ENCODE measurements at places on chromosomes 7 and 10.

- DNase-seq = no peak
These were observed 196.4 kb downstream of the ANKRD7 start for GRCh38 chr7:118420888-118421287.

GRCh38 chr7:134058980-134059379 is 68.2 kb upstream of the LRGUK start:
- DNase-seq = no peak

DNA sequence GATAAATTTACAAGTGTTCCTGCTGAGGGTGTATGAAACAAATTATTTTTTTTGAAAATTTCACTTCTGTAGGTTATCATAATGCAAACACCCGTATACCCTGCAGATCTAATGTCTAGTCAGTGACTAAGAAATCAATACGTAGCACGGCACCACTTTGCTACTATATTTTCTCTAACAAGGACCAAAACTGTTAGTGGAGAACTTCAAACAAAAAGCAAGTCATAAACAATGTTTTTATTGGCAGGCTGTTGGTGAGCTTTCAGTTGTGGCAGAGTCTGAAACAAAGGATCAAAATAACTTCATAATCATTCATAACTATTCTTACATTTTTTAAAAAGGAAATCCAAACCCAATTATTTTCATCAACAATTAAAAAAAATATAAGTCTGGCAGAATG is 11.8 kb downstream of the SEM1 start:
- no peak for DNase-seq

DNA sequence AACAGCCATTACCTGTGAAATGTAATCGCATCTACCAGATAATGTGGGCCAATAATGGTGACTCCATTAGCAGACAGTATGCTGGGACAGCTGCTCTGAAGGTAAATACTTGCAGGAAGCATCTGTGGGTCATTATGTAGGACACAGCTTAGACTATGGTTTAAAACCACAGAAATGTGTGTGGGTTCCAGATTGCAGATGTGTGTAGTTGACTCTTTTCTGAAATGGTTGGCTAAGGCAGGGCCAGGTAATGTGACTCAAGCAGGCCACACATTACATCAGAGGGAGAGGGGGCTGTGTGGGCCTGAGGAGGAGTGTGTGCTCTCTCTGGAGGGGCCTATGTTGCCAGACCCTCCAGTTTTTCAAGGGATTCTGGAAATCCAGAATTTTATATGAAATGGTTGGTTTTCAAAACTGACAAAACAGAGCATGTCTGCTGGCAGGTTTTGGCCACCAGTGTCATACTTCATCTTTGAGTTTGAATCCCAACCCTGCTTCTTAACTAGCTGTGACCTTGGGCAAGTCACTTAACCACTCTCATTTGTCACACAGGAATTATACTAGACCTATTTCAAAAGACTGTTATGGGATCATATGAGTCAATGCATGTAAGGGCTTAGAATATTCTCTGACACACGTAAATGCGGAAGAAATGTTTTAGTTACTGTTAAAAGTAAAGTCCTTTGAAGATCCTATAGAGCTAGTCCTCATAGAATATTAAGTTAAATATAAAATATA is 64.5 kb downstream of the MCMBP start:
- DNase-seq = peak; percentile 66

- no peak for DNase-seq
These were observed 37.8 kb downstream of the SFMBT2 start for GRCh38 chr10:7373039-7373438.

DNA sequence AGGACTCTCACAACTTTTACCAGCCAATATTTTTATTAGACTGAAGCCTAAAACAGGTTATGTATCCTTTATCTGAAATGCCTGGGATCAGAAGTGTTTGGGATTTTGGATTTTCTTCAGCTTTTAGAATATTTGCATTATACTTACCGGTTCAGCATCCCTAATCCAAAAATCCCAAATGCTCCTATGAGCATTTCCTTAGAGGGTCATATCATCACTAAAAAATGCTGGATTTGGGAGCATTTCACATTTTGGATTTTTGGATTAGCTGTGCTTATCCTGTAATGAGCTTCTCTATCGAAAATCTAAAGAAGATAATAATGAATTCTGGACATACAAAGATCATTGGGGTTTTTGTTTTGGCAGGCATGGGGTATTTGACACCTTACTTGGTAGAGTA is 53.0 kb downstream of the RALA start:
- DNase-seq = no peak

GRCh38 chr10:14837757-14838581 is at the start of the genes CDNF, HSPA14 and MSANTD7:
Gene CDNF (minus strand): TSS chr10:14838037. CDS start chr10:14837946, 91 bp downstream.
Gene HSPA14 (plus strand): TSS chr10:14838306. CDS start chr10:14838403, 97 bp downstream.
Gene MSANTD7 (plus strand): TSS chr10:14838306. CDS start chr10:14842285, 3,979 bp downstream.
- peak; percentile 96 for DNase-seq

GRCh38 chr10:99809931-99810615 is 27.6 kb downstream of the ABCC2 start:
- DNase-seq = no peak

- peak; percentile 92 for DNase-seq
These were observed 26.6 kb upstream of the LMTK2 start for GRCh38 chr7:98079891-98080648.

- DNase-seq = no peak
These were observed 790.3 kb downstream of the GRM8 start for GRCh38 chr7:126462405-126462804.

GRCh38 chr7:108557191-108557590 is 12.3 kb downstream of the THAP5 start:
- no peak for DNase-seq

- DNase-seq = no peak
These were observed 59.8 kb upstream of the DNAAF5 start for GRCh38 chr7:666454-667292.

GRCh38 chr10:121667948-121668313 is 69.7 kb upstream of the FGFR2 start:
- no peak for DNase-seq

- DNase-seq = no peak
These were observed 15.8 kb downstream of the ANXA7 start for GRCh38 chr10:73398024-73398423.

DNA sequence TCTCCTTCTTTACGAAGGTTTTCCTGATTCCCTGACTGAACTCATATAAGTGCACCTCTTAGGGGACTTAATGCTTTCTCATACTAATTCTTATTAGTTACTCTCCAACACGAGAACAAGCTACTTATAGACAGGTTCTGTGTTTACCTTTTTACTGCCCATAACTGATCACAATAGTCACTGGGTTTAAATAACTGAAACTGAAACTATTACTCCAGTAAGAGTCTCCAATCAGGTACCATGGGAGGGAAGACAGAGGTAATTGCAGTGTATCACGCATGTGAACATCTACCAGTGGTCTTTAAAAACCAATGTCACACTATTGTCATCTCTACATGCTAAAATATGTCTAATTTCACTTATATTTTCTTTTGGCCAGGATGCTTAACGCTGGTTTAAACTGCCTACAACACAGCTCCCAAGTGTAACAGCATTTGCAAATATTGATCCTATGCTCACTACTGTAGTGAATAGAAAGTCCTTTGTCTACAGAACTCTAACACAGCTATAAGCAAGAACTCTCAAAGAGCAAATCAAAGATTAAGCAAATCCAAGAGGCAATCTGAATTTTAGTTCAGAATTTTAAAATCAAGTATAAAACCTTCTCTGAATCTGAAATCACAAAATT is 3.6 kb downstream of the GDI2 start:
- DNase-seq = no peak

- no peak for DNase-seq
These were observed 186.8 kb downstream of the WDR37 start for GRCh38 chr10:1242975-1243374.

- no peak for DNase-seq
These were observed 202.4 kb upstream of the GRB10 start for GRCh38 chr7:50985096-50985495.

- no peak for DNase-seq
These were observed 251.6 kb downstream of the GATA3 start for GRCh38 chr10:8305876-8306652.

GRCh38 chr10:15737656-15738055 is 17.9 kb upstream of the ITGA8 start:
- DNase-seq = no peak

DNA sequence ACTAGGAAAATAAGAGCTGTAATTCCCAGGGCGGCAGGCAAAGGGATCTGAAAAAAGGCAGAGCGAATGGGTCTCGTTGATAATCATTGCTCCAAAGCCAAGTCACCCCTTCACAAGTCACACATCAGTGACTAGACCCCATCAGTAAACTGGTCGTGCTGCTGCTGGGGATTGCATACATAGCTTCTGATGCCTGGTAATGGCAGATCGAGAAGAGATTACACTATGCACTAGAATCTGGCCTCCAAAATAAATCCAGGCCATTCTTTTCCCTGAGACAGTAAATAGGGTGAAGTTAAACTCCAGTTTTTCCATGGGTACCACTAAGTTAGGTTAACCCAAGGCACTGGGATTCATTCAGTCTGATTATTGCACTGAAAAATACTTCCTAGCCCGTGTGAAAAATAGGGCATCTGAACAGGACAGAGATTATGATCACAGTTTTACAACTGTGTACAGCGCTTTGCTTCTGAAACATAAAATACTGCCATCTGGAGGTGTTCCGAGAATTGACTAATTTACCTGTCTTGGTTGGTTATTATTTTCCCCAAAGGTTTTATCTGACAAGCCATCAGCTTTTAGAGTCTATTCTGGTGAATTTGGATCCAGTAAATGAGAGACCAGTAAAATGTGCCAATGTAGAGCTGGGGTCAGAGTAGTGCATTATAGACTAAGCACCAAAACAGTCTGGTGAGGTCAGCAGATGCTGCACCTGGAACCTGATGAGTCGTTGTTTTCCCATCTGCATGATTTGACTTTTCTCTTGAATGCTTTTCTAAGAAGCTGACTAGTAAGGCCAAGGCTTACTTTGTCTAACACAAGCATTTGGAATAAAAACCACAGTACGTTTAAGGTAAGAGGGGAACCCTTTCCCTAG is 82.9 kb upstream of the AFAP1L2 start:
- DNase-seq = no peak

- DNase-seq = no peak
These were observed 490.0 kb upstream of the PHF14 start for GRCh38 chr7:10483671-10484070.

DNA sequence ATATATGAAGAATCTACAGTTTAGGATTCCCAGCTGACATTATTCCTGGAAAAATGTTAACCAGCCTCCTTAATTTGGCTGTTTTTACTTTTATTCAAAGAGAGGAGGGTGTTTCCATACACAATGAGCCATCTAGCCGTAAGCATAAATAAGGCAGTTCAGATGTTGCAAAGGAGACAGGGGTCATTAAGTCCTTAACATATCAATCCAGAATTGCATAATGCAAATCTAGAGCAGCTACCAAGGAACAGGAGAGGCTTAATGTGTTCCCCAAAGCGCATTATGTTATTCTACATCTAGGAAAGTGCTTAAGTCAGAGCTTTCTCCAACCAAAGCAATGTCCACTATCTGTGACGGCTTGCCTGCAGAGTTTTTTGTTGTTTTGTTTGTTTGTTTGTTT is 32.4 kb upstream of the TCF7L2 start:
- no peak for DNase-seq

DNA sequence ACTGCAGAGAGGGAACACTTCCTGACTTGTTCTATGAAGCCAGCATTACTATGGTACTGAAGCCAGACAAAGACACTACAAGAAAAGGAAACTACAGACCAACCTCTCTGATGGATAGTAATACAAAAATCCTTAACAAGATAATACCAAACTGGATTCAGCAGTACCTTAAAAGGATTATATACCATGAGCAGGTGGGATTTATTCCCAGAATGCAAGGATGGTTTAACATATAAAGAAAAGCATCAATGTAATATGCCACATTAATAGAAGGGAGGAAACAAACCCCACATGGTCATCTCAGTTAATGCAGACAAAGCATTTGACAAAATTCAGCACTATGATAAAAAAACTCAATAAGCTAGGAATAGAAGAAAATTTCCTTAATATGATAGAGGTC is 47.2 kb downstream of the EBLN1 start:
- DNase-seq = no peak

DNA sequence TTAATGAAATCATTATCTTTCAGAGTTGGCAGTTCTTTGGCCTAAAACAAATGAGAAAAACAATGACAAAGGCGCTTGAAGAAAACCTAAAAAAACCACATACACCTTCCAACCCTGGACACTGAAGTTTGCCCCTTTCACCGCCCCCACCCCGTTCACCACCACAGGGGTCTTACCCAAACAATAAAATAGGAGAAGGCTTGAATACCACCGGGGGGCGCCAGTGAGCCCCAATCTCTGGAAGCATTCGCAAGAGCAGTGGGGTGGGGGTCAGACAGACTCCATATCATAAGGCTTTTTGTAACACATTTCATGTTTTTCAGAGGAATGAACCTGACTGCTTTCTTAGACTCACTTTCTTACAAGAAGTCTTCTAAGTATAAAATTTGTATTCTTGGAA is 163.6 kb downstream of the PIP4K2A start:
- peak; percentile 13 for DNase-seq

DNA sequence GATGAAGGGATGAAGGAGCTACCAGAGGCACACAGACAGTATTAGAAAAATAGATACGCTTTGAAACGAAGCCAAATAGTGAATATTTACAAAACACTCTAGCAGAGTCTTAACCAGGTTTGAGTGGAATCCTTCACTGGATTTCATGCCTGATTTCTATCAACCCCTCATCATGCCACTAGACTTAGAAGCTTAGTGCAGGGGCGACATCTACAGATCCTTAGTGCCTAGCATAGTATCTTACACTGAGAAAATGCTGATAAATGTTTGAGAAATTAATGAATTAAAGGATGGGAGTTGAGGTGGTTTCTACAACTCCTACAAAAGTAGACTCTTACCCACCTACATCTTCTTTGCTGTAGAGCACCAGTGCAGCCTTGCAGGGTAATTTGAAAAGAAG is 54.7 kb upstream of the CCNJ start:
- DNase-seq = no peak

- no peak for DNase-seq
These were observed 16.5 kb downstream of the SLK start for GRCh38 chr10:103983367-103983911.

GRCh38 chr10:125936331-125936730 is 40.0 kb downstream of the FANK1 start:
- DNase-seq = no peak

DNA sequence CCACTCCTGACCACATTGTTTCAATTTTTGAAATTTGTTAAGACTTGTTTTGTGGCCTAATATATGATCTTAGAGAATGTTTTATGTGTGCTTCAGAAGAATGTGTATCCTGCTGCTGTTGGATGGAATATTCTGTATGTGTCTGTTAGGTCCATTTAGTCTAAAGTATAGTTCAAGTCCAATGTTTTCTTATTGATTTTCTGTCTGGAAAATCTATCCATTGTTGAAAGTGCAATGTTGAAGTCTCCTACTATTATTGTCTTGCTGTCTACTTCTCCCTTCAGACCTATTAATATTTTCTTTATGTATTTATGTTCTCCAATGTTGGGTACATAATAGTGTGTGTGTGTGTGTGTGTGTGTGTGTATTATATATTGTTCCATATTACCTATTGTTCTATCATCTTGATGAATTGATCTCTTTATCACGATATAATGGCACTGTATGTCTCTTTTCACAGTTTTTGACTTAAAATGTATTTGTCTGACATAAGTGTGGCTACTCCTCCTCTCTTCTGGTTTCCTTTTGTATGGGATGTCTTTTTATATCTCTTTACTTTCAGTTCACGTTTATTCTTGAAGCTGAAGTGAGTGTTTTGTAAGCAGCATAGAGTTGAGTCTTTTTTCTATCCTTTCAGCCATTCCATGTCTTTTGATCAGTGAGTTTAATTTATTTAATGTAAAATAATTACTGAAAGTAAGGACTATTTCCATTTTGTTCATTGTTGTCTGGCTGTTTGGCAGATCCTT is 61.3 kb downstream of the AKR1D1 start:
- no peak for DNase-seq
